Right cardiac atrium (tissue), 5 donors: ENCODE measurements at places on chromosomes 2 and 18. TPM values are rescaled to one million over a fixed set of nuclear protein-coding genes. Genes with fewer than 3 reads are reported as not detected.

HEATR5B gene
- 15.6 TPM for total RNA-seq

DNA sequence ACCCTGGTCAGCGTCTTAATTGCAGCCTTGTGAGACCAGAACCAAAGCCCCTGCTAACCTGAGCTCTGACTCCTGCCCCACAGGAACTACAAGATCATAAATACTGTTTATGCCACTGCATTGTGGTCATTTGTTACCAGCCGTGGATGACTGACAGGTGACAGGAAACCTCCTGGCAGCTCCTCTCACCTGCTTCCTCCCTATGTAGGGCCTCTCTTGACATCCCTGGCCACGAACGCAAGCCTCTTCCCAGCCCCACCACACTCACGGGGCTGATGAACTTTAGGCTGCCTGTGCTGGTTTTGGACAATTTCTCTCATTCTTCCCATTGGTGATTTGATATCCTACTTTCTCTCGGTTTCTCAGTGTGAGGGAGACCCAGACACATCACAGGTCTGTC, 357.2 kb upstream of the MYT1L start:
- DNase-seq, result no peak

DNA sequence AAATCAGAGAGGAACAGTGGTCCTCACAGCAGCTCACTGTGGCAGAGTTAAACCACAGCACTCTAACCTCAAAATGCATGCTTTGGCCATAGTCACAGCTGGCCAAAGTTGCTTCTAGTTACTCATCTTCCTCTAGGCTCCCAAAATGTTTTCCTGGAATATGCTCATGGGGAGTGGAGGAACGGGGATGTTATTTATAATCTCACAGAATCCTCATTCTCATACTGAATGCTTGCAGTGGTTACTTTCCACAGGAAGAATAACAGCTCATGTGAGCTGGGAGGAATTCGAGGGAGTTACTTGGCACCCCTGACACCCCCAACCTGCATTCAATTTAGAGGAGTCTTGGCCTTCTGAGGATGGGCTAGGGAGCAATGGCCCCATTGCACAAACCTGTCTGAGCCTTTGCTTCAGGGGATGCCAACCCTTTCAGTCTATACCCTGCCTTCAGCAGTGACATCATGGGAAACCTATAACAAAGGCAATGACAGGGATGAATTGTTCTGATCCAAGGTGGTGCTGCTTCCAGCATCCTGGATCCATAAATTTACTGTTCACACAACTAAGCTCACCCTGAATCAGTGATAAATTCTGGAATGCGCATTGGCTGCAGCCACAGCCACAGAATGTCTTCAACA, 22.4 kb upstream of the CCBE1 start:
- no peak for DNase-seq

DNA sequence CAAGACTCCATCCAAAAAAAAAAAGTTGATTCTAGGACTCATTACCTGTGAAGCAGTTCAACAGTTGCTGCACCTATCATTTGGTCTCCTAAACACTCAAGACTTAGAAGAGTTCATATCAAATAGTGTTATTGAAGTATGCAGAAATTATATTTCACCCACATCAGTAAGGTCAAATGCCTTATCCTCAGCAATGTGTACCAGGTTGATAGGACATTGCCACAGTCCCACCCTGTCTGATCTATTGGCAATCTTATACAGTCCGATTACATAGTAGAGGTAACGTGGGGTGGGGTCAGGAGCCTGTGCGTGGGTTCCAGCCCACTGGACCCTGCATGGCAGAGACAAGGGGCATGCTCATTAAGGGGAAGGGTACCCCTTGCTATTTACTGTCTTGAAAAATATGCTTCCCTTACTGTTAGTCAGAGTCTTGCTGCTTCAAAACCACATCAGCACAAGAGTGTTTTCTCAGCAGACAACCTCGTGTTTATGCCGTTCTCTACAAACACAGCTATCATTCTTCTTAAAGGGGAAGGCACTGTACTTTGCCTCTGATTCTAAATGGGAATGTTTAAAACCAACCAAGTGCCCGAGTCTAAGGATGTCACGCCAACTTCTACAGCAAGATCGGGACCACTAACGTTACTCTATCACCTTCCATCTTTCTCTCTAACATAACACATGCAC, 115.2 kb downstream of the MTCL1 start:
- DNase-seq, result no peak

- peak; percentile 26 for DNase-seq
Measured at GRCh38 chr18:37484983-37485834, 80.4 kb downstream of the CELF4 start.

DNA sequence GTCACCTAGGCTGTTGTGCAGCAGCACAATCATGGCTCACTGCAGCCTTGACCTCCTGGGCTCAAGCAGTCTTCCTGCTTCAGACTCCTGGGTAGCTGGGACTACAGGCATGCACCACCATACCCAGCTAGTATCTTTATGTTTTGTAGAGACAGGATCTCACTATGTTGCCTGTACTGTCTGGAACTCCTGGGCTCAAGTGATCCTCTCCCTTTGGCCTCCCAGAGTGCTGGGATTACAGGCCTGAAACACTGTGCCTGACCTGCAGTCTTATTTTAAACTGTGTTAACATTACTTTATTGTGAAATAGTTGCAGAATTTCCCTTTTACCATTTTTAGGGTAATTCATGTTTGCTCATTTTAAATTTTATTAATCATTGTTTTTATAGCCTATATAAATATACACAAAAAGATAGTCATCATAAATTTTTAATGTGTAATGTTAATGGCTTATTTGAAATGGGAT, 24.6 kb downstream of the EML4 start:
- no peak for DNase-seq

DNA sequence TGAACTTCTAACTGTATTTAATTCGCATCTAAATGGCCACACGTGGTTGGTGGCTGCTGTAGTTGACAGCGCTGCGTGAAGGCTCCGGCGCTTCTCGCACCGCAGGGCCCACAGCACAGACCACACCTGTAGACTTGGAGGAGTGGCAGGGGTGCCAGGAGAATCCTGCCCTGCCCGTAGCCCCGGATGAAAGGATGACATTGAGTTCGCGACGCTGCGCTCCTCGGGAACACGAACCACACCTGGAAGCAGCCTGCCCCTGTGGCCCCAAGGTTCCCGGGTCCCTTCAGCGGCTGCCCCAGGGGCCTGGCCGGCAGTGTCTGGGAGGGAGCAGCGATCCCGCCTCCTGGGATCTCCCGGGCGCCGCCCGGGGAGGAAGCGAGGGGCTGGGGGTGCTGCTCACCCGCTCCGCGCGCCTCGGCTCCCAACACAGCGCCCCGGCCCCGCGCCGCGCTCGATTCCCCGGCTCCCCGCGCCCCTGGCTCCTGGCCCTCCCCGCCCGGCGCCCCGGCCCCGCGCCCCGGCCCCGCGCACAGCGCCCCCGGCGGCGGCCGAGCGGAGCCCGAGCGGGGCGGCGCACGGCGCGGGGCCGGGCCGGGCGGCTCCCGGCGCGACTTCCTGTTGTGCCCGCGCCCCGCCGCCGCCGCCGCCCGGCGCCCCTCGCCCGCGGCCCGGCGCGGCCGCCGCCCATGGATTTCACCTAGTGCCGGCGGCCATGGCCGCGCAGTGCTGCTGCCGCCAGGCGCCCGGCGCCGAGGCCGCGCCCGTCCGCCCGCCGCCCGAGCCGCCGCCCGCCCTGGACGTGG, at the start of gene RNPEPL1:
RNPEPL1 (plus strand) TSS at position 613 of the 806 bp plus-strand sequence; CDS start at position 716, 103 bp downstream.
- peak; percentile 45 for DNase-seq

DNA sequence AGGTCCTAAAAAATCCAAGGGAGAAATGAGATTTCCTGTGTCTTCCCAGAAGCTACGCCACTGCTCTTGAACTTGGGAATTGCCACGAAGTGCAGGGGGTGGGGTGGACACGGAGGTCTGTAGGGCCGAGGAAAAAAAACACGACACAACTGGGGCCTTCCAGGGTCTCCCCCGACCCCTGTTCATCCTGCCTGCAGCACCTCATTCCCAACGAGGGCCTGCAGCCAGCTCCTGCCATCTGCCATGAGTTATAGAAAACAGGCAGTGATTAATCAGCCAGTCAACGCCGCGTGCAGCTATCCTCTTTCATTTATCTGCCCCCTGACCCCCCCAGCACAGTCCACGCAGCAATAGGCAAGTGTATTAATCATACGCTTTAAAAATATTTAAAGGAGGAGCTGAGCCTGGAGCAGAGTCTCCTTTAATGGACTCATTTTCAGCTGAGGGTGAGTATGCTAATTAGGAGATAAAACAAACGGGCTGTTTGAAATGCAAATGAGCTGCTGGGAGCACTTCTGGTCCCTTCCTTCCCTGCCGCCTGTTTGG, 209.9 kb downstream of the TFCP2L1 start:
- no peak for DNase-seq
